Spleen (tissue), 13 donors: ENCODE measurements at places on chromosomes 6 and 20.

DNA sequence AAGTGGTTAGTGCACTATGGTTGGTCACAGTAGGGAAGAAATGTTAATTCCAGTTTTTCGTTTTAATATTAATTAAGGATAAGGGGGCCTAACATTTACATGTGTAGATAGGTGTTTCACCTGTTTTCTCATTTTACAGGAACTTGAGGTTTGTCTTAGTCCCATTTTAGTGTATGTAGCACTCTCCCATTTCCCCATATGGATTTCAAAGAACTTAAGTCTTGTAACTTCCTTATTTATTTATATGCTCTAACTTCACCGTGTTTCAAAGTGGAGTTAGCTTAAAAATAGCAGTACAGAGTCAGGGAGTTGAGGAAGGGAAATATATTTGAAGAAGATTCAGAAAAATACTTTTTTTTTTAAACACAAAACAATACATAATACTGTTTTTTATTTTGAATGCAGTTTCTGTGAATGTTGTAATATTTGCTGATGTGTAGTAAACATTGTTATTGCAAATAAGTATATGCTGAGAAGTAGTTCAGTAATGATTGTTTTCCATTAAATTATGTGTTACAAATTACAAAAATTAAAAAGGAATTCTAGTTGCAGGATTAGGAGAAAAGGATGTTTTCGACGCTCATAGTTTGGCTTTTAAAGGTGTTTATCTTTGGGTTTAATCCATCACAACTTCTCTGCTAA lies 3.5 kb downstream of the SCAF8 start:
- peak overlapping the region; percentile 56 for H3K27ac ChIP-seq
- peaks cover 88% of the 10 kb centered on the region for H3K4me1 ChIP-seq
- H3K36me3 ChIP-seq: no peaks in the 10 kb centered on the region
- H3K27me3 ChIP-seq: no peaks in the 10 kb centered on the region

GRCh38 chr20:12237772-12238171 lies 320.1 kb downstream of the BTBD3 start:
- no peak overlapping the region for H3K4me3 ChIP-seq
- no peak overlapping the region for H3K27ac ChIP-seq
- H3K27me3 ChIP-seq: no peaks in the 10 kb centered on the region
- H3K36me3 ChIP-seq: no peaks in the 10 kb centered on the region
- no peaks in the 10 kb centered on the region for H3K4me1 ChIP-seq
- DNase-seq: no peak

DNA sequence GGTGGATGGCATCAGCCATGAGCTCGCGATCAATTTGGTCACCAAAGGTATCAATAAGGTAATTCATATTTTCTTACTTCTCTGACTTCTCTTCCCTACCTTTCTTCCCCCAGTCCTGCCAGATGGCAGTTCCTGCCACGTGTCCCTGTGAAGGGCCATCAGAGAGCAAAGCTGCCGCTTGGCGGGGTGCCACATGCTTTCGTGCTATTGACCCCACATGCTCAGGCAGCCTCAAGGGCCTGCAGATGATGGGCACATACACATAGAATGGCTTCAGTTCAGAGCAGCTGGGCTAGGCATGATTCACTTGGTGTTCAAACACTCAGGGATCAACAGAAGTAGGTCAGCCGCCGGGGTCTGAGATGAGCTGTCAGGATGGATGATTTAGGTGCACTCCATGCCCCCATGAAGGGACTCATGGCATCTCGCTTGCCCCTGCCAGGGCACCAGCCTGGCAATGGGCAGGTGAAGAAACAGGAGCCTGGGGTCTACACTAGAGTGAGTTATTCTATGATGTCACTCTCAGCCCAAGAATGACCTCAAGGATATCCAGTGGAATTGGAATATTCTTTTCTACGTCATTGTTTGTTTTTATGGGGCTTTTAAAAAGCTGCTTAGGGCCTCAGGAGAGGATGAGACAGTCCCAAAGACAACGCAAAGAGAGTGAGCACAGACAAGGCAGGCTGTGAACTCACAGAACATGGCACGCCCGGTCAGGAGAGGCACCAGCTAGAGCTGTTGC lies 25.5 kb downstream of the BANF2 start:
- no peaks in the 10 kb centered on the region for H3K36me3 ChIP-seq
- H3K27me3 ChIP-seq: no peaks in the 10 kb centered on the region
- no peaks in the 10 kb centered on the region for H3K4me1 ChIP-seq
- no peak overlapping the region for H3K4me3 ChIP-seq
- DNase-seq: no peak
- no peak overlapping the region for H3K27ac ChIP-seq

DNA sequence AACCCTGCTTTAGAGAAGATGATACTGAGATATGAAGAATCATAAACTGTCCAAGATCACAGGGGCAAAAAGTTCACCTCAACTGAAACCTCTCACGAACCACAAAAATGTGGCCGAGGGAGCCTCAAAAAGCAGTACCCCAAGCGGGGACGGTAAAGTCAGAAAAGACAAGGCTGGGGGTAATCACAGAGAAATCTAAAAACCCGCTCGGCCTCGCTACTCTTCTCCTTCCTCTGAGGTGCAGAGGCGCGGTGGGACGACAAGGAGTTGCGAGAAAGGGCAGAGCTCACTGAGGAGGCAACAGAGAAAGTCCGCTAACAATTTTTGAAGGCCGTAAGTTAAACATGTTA lies 356 bp upstream of the IRAK1BP1 start:
- H3K4me3 ChIP-seq: peak overlapping the region; percentile 80
- H3K36me3 ChIP-seq: no peaks in the 10 kb centered on the region
